Foreskin keratinocyte (primary cell): ENCODE measurements at places on chromosomes 7 and 10. TPM values are rescaled to one million over a fixed set of nuclear protein-coding genes. Genes with fewer than 3 reads are reported as not detected.

Gene WNT8B
- not detected in 2 replicates for total RNA-seq

Gene SFTPD
- total RNA-seq, result 0.07 TPM in 1 of 2 replicates, not detected in the other

Gene LIPM
- 0.11 TPM in 1 of 2 replicates, not detected in the other for total RNA-seq

Gene MBL2
- total RNA-seq, result not detected in 2 replicates

Gene ARMC3
- not detected in 2 replicates for total RNA-seq

Gene ZNF716
- total RNA-seq, result not detected in 2 replicates

Gene PDE6C
- total RNA-seq, result not detected in 2 replicates

Gene AKR1C4
- total RNA-seq, result not detected in 2 replicates

Gene VDAC2
- 231 and 234 TPM in 2 replicates for total RNA-seq

DNA sequence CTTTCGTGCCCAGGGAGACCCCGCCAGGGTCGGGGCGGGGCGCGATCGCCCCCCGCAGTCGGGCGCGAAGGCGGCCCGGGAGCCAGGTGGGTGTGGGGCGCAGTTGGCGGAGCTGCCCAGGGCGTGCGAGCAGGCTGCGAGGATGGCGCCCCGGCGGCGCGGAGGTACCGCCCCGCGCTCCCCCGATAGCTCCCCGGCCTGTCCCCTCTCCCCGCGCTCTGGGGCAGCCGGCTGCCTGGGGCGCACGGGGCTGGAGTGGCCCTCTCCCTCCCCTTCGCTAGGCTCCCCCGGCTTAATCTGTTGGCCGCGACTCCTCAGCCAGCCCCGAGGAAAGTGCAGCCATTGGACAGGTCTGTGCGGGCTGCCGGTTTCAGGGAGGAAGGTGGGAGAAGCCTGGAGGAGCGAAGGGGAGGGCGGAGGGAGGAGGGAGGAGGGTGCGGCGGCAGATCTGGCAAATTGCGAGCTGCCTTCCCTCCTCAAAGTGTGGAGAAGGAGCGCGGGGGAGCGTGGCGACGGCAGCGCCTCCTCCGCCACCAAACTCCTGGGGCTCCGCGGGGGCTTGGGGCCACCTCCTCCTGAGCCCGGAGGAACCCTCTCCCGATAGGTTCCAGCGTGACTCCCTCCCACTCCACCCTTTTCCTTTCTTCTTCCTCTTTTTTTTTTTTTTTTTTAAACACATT, 361 bp upstream of the PLXDC2 start:
- peak; percentile 73 for DNase-seq

GRCh38 chr10:30963992-30964930, 67.4 kb downstream of the ZNF438 start:
- no peak for DNase-seq

- DNase-seq, result no peak
Measured at GRCh38 chr10:113961182-113962031, 82.3 kb upstream of the ADRB1 start.

DNA sequence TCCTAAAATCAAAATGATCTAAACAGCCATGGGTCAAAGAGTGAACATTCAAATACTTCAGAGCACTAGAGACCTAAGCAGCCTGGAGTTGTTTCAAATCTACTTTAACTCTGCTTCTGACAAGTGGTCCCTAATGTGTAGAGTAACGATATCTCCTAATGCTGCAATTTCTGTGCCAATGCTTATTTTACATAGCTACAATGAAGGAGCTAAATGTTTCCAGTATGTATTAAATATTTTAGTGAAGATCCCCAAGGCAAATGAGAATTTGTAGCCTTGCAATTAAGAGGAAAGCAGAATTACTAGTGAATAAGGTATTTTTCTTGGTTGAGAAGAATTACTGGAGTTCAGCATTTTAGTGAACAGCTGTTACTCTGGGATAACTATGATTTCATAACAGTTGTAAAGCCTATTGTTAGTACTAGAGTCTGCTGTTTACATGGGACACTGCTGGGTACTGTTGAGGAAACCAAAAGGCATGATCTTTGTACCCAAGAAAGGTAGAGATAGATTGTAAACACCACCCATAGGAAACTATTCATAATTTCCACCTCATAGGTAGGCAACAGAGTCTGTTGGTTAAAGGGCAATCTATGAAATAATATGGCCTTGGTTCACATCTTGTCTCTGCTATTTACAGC, 271.9 kb downstream of the PLXDC2 start:
- DNase-seq, result no peak

DNA sequence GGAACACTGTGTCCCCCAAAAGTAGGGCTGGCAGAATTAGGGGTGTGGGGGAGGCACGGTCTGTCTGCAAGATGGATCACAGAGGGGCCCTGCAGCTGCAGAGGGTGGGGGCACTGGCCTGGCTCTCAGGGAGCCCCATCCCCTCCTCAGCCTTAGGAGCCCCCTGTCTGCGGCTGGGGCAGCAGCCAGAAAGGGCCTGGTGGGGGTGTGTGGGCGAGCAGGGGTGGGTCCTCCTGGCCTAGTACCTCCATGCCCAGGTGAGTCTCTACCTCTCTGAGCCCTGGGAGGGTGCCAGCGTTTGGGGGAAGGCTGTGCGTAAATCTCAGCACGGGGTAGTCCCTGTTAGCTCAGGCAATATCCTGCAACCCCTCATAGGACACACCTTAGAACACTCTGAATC, 280.5 kb upstream of the PPP2R2D start:
- DNase-seq, result no peak

- DNase-seq, result peak; percentile 38
Measured at GRCh38 chr7:12490107-12490688, 80.3 kb upstream of the SCIN start.

GRCh38 chr10:29616542-29616941, 18.2 kb downstream of the SVIL start:
- no peak for DNase-seq

DNA sequence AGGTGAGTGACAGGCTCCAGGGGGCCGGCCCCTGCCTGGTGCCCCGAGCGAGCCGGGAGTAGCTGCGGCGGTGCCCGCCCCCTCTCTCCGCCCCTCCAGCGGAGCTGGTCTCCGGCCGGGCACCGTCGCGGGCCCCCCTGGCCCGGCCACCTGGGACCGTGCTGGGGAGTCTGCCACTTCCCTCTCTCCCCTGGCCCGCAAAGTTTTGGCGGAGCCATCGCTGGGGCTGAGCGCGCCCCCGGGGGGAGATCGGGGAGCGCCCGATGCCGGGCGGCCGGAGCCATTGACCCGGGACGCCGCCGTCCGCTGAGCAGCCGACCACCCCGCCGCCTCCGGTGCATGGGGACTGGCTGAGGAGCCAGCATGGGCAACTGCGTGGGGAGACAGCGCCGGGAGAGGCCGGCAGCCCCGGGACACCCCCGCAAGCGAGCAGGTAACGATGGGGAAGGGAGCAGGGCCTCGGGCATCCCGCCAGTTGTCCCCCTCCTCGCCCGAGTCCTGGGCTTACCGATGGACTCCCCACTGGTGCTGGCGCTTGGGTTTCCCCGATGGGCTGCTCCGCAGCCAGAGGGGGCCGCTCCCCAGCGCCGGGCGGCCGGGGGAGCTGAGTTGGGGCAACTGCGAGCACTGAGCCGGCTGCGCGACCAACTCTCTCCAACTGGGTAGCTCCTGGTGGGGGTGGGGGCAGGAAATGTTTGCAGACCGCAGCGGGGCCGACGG, at the start of gene UBTD1:
Gene UBTD1 (plus strand): TSS at position 84 of the 720 bp plus-strand sequence. CDS start 280 bp downstream, at position 364.
- peak; percentile 29 for DNase-seq

DNA sequence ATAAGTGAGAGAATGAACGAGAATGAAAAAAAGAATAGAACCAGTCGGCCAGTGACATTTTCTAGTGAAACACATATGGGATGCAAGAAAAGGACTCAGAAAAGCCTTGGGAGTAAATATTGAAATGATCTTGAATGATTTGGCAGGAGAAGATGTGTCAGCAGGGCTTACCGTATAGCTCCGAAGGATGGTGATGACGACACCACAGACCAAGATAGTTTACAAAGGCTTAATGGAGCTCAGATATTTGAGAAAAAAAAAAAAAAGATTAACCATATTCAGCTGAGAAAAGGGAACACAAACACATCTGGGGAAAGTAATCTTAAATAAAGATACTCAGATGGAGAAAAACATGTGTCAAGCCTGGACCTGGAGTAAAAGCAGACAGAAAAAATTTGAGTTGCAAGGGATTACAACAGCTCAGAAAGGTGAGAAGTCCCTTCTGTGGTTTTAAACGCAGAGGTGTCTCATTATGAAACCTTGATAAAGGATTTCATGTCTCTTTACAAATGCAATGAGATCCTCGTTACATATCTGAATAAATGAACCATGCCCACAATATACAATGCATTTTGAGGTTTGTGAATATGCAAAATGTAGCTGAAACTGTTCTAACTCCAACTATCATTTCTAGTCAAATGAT, 36.0 kb downstream of the DNAJB9 start:
- DNase-seq, result no peak

- DNase-seq, result no peak
Measured at GRCh38 chr7:149494738-149495368, 2.8 kb downstream of the ZNF746 start.

- no peak for DNase-seq
Measured at GRCh38 chr7:132392713-132393112, 183.6 kb downstream of the PLXNA4 start.

DNA sequence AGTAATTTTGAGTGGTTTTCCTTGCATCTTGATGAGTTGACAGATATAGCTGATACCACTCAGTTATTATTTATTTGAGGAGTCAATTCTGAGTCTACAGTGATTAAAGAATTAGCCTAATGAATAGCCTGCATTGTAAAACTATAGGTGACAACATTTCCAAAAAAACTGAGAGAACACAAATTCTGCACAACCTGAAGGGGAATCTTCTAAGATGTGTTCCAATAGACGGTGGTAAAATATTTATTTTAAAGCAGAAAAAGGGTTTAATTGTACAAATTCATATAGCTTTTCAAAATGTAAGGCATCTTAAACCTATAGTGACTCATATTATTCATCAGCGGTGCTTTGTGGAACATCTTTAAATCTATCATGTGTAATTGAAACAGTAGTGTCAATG, 200.4 kb downstream of the RNLS start:
- DNase-seq, result no peak

- DNase-seq, result peak; percentile 87
Measured at GRCh38 chr10:88702848-88703597, 3.0 kb upstream of the LIPK start.

DNA sequence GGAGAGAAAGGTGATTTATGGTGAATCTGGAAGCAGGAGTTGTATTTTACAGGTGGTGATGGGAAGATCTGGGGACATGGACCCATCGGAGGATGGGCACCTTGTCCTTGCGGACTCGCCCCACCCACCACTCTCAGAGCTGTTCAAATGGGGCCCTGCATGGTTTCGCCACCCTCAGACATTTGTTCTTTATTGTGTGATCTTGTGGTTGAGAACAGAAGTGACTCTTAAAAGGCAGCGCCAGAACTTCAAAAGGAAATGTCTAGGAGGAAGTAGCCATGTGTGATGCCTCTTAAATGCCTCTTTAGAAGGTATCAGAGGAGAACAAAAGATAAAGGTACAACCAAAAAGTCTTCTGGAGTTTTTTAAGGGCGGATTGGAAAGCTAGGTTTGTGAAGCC, 205.7 kb downstream of the KIAA1217 start:
- DNase-seq, result no peak

DNA sequence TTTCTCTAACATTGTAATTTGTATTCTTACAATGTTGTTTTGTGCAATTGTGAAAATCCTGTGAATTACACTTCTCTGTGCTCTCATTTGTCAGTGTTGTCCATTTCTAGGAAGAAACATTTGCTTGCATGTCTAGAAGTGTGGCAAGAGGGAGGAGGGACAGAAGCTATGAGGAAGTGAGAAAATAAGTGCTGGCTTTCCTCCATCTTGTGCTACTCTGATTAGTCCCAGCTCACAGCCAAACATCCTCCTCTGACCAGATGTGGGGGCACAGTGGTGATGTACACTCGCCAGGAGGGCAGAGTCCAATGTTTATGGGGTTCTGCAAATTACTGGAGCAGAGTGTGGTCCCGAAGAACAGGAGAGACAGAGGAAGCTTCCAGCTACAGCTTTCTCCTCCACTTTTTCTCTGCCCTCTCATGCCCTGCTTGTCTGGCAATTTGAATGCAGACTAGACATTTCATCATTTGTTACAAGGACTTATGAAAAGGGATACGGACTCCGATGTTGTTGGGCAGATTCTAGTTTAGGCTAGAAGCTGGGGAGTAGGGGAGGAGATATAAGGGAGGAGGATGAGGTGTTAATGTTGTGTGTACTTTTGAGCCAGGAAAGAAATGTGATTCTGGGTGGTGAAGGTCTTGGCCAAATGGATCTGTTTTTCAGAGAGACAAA, 131.0 kb upstream of the C1GALT1 start:
- DNase-seq, result no peak

- DNase-seq, result no peak
Measured at GRCh38 chr10:7551950-7552716, 114.6 kb downstream of the ITIH5 start.

DNA sequence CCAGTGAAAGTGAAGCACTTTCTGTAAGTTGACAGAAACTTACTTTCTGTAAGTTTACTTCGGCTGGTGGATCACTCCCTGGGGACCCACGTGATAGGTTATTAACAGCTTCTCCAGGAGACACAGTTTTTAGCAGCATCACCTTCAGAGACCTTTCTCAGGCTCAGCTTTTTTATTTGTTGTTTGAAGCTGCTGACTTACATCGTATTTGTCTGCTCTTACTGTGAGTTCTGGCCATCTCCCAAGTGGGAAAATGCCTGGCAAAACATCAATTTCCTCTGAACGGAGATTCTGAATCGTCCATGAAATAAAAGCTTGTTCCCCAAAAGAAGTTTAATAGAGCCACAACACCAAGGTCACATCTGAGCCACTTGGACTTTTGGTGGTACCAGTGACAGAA, 178.7 kb upstream of the PODXL start:
- DNase-seq, result no peak

GRCh38 chr7:130087364-130087763, 17.0 kb downstream of the KLHDC10 start:
- no peak for DNase-seq

DNA sequence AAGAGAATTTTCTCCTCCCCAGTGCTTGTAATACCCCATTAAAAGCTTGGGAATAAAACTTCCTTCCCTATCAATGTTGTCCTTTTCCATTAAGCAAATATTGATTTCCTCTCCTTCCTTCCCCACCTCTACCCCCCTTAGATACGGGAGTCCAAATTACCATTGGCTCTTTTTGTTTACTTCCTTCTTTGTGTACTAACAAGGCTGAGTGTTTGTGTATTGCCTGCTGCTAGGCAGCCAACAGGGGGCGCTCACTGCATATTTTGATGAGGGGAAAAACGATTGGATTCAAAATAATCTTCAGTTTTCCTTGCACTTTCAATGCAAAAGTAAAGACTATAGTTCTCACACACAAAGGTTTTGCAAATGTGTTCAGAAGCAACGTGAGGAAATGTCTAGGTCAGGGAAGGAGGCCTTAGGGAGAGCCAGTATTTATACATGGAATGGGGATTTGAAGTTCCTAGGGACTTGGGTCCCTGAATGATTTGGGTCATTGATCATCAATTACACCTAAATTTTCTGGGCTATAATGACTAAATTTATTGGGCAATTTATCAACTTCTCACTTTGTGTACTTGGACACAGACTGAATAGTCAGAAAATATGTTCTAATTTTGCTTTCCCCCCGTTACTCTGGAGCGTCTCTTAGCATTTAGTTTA, 23.6 kb upstream of the VPS41 start:
- no peak for DNase-seq

DNA sequence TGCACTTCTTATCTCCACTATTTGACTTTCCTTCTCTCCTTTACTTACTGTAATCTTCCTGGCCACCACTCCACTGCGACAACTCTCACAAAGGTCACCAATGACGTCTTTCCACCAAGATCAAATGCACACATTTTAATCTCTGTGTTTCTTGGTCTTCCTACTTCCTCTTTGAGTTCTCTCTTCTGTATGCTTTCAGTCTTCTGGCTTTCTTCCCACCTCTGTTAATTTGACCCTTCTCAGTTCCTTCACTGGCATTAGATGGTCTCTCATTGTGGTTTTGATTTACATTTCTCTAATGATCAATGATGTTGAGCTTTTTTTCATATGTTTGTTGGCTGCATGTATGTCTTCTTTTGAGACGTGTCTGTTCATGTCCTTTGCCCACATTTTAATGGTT, 31.9 kb downstream of the FAM107B start:
- DNase-seq, result no peak
